ENCODE measurements at places on chromosomes 12 and 14.

GRCh38 chr14:100688598-100689461, 37.9 kb upstream of the DLK1 start:
- no peak for DNase-seq

- DNase-seq = no peak
Observed at GRCh38 chr14:34496679-34497513, 34.9 kb upstream of the SPTSSA start.

DNA sequence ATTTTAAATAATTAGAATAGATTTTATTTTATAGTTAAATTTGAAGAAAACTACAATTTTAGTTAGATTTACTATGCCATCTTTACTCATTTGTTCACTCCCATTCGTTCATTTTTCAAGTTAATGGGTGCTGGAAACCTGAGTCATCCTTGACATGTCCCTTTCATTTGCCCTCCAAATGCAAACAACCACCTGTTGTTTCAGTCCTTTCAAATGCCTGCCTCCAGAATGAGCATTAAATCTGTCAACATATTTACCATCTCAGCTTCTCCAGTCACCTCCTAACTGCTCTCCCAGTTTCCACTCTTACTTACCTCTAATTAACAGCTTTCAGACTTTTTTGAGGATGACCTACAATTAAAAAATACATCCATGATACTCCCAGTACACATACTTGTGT, 375.5 kb downstream of the RAD51B start:
- DNase-seq = no peak

DNA sequence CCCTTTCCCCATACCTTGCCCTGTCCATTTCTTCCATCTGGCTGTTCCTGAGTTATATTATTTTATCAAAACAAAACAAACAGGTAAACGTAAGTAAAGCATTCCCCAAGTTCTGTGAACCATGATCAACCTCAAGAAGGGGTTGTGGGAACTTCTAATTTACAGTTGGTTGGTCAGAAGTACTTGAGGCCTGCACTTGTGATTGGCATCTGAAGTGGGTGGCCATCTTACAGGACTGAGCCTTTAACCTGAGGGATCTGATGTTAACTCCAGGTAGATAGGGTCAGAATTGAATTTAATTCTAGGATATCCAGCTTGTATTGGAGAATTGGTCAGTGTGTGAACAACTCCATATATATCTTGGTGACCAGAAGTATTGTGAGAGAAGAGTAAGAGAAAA, 77.0 kb downstream of the DIO2 start:
- DNase-seq = no peak

GRCh38 chr12:57528176-57528575, 5.6 kb downstream of the MBD6 start:
- DNase-seq = no peak

DNA sequence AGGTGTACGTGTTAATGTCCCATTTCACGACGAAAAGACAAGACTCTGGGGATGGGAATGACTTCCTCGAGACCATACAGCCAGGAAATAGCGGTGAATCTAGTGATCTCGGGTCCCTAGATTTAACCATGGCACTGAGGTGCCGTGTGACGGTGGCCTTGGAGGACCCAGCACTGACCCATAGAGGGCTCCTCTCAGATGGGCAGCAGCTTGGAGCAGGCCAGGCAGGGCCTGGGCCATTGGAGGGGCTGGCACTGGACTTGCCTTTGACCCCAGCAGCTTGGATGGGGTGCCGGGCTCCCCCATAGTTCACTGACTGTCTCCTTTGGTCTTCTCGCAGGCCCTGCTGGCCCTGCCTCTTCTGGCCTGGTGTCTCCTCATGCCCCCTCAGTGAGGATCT, 5.4 kb downstream of the TCL1B start:
- DNase-seq = no peak

DNA sequence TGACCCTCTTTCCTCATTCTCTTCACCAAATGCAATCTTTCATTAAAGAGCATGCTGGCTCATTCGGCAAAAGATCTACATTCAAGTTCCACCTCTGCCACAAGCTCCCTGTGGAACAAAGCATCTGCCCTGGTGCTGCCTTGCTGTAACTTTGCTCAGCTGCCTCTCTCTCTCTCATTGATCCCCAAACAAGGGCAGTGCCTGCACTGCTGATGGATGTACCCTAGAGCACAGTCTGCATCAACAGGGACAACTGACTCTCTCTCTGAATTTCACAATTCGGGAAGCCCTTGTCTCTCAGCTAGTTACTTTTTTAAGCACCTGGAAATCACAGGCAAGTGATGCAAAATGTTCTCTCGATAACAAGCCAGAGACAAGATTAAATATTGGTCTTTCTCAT, 174.0 kb upstream of the DIO2 start:
- no peak for DNase-seq

DNA sequence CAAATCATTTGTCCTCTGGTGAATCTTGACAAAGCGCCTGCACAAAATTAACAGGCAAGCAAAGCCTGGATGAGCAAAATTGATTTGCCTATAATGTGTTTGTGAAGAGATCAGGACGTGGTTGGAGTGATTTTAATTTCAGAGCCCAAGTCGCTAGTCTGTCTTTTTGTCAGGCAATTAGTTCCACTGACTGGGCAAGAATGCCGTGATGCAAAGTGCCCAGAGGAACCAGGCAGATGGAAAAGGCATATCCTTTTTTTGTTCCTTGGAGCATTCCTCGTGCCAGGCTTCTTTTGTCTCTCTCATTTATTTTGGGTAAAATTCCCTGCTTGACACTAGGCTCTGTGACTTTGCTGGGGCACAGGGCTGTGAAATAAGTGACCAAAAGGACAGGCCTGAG, 65.9 kb upstream of the CCDC198 start:
- DNase-seq = no peak

- no peak for DNase-seq
Observed at GRCh38 chr12:15852383-15852782, 29.8 kb upstream of the STRAP start.

- DNase-seq = no peak
Observed at GRCh38 chr12:117872546-117873169, 96.1 kb downstream of the KSR2 start.

GRCh38 chr12:65318186-65318685, 39.8 kb downstream of the MSRB3 start:
- DNase-seq = no peak

DNA sequence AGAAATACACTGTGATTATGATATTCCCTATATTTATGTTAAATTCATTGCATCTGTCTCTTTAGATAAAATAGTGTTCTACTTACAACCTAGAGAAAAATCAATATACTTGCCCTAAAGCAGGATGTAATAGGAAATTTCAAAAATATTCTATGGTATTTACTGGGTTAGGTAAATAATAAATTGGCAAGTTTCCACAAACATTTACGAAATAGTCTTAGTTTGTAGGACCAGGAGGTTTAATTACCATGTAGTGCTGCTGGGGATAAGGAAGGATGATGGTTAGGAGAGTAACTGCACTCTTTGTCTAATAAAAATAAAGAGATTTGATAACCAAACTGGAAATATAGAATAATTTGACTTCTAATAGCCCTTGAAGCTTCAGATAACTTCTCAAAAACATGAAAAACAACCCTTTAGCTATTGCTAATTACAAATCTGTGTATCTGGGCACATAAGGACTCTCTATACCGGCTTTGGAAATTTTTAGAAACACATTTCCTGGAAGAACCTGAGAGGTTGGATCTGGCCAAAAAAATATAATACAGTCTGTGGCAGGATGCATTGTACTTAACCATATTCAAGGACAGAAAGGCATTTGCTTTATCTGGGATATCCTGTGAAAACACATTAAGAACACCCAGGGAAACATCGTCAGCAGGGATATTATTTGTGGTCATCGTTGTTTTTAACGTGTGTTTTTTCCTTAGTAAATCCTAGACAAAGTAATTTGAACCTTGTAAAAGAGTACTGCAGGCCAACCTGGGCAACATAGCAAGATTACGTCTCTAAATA, 36.7 kb upstream of the TMCC3 start:
- no peak for DNase-seq

- no peak for DNase-seq
Observed at GRCh38 chr14:72264716-72265115, 332.5 kb downstream of the RGS6 start.

DNA sequence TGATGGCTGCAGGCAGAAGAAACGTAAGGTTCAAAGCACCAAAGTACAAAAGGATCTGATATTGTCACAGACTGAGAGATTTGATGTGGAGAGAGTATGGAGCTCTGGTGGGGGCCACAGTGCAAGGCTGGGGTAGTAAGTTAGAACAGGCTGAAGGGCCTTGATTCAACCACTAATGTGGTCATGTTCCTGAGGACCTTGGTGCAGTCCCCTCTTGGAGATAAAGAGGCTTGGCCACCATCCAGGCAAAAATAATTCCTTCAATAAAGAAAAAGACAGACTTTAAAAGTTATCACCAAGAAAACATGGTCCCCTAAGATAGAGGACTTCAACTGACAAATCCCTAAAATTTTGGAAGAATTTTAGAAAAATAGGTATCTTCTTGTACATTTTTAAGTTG, 17.4 kb downstream of the CAPZA3 start:
- DNase-seq = no peak

- no peak for DNase-seq
Observed at GRCh38 chr12:110180591-110181005, 56.4 kb downstream of the IFT81 start.

DNA sequence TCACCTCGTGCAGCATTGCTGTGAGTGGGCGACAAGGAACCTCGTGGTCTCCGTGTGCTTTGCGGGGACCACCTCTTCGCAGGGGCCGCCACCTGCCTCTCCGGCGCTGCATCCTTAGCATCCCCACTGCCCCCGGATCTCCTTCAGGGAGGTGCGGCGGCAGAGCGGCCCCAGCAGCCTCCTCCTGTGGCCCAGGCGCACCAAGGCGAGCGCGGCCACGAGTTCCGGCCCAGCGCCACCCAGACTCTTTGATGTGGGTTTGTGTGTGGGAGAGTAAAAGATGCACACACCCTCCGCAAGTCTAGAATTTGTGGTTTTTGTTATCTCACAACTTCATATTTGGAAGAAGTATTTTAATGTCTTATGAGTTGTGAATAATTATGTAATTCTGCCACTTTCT, 118.8 kb upstream of the DIO3 start:
- DNase-seq = peak; percentile 78

DNA sequence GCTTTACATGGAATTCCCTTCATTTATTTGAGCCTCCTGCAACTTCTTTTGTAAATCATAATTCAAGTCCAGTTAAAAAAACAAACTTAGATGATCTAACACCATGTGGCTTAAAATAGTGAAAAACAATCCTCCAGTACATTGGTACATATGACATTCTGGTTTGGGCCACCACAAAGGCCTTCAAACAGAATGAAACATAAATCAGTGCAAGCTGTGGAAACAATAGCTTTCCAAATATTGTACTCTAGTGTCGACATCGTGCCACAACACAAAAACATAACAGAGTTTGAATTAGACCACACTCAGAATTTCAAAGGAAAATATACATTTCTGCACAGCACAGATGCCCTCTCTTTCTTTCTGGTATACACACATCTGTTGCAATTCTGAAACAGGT, 751.3 kb downstream of the SLC6A15 start:
- no peak for DNase-seq

DNA sequence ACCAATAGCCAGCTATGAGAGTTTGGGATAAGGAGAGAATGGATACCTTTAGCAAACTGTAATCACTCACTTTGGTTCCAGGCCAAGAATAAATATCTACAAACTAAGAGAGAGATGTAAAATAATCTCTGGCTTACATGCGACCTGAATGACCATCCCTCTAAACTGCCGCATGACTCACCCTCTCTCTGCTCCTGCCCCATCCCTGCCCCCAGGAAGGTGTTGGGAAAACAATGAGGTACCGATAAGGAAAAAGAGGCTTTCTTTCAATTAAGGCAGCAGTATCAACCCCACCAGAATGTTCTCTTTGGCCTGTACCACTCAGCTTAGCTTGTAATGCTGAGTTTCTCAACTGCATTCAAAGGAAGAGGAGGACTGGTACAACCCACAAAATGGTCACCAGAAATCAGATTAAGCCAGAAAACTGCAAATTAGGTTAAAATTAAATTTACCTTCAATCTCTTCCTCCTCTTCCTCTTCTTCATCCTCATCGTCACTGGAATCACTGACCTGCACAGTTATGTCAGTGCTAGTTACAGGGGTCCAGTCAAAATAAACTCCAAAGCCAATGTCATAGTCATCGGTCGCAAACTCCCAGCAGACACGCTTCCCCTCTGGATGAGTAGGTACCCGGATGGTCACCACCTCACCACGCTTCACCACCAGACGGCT, 22.0 kb downstream of the GSTZ1 start:
- DNase-seq = no peak

DNA sequence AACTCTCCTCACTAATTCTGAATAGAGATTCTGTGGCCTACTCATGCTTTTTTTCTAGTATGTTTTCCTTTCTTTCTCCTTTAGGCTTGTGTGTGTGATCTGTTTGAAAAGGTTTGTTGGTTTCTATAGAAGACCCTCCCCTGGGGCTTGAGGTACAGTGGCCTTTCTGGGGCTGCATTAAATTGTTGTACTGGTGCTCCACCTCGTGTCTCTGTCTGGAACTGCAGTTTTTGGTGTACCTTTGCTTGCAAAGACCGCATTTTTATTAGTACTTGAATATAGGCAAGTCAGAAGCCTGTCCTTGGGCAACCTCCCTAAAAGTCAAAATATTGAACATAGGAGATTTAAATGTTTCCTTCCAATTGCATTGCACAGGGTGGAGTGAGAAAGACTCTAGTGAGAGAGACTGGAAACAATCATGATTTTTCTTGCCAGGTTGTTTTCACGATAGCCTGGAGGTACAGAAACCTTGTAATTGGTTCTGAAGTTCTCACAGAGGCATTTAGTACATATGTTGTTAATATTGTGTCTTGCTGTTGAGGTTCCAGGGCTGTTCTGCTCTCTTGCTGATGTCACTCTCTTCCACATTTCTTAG, 39.0 kb downstream of the SLCO1B1 start:
- DNase-seq = no peak

- no peak for DNase-seq
Observed at GRCh38 chr14:85576848-85577542, 47.1 kb downstream of the FLRT2 start.

DNA sequence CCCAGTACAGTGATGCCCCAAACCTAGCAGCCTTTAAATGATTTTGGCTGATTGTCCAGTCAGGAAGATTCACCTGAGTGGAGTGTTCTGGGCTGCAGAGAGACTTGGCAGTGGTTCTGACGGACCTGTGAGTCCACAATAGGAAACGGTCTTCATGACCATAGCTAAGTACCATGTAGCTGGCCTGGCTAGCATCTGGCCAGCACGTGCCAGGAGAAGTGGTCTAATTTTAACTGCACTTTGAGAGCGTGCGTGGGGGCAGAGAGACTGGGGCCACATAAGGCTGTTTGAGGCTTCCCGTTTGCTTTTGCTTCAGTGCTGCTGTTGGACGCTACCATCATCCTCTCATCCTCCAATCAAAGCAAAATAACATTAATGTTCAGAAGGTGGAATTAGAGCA, 54.7 kb downstream of the PPM1A start:
- no peak for DNase-seq

- no peak for DNase-seq
Observed at GRCh38 chr14:73266317-73266716, 29.0 kb downstream of the PAPLN start.
